ENCODE measurements at places on chromosomes 12 and 14. TPM values are rescaled to one million over a fixed set of nuclear protein-coding genes. Genes with fewer than 3 reads are reported as not detected.
A peak's percentile ranks its signal among the peaks of the same experiment; 100 is the strongest.

DNA sequence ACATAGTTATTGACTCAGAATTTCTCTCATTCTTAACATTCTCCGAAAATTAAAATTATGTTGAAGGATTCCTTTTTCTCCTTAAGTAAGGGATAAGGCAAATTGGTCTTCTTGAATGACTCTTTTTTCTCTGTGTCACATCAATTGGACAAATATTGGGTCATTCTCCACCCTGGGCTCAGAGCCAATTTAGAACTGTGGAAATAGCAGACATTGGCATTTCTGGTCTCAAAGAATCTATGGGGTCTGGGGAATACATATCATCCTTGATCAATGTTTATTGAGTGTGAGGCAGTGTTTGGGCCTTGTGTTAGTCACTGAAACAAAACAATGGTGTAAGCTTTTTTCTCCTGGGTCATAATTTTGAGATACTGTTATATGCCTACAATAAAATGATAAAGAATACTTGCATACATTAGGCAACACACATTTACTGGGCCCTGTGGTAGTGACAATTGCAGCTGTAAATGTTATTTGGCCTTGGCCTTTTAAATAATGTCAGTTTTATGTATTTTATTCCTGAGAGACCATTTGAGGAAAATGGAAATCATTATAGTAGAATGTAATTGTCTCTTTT is 414.6 kb downstream of the TMEM132D start:
- no peak for DNase-seq

GRCh38 chr14:105282098-105282725 is 18.6 kb downstream of the BRF1 start:
- no peak for DNase-seq

Gene KLRC4
- not detected for total RNA-seq

- DNase-seq, result no peak
Observed at GRCh38 chr12:86852451-86852850, 596.3 kb upstream of the MGAT4C start.

Gene KRT75
- total RNA-seq, result not detected

DNA sequence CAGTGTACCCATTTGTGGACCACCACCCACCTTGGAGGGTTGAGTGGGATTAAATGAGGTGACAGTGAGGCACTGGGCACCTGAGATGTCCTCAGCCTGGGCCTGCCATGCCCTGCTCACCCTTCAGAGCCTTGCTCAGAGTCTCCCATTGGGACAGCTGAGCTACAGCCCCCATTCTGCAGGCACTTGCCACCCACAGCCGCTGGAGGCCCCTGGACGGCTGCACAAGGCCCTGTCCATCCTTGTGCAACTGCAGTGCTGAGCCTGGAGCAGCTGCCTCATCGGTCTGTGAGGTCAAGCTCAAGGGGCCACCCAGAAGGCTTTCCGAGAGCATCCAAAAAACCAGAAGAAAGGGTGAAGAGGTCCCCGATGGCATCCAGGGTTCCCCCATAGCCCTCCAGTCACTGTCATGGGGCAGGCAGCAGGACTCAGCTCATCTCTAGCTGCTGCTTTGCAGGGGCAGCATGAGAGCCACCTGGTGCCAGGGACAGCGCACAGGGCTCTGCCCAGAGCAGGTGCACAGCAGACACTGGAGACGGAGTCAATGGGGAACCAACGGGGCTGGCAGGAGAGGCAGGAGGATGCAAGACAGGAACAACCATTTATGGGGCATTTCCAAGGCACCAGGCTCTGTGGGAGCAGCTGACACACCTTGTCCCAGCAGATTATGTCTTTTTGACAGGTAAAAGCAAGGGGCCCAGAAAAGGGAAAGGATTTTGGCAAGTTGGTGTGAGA is 84.6 kb downstream of the ARL6IP4 start:
- DNase-seq, result no peak

- no peak for DNase-seq
Observed at GRCh38 chr12:120092551-120093335, 23.8 kb downstream of the RAB35 start.

DNA sequence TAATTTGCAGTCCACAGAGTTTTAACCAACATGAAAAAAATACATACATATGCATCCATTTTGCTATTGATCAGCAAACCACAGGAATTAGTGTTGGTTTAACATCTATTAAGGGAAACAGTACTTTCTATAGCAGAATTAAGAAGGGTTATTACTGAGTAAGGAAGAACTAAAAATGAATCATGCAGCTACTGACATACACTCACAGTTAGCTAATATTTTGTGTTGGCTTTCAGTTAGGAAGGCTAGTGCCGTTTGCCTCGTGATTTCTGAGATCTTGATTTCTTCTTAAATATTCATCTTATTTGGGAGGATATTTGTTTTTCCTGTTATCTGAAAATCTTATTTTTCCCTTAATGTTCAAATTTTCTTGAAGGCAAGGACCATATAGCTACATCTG is 423.4 kb downstream of the NOVA1 start:
- DNase-seq, result no peak

Gene DTX3
- 19.0 TPM for total RNA-seq

- no peak for DNase-seq
Observed at GRCh38 chr12:108837239-108837638, 20.1 kb downstream of the SSH1 start.

GRCh38 chr14:75066691-75067090 is 2.8 kb upstream of the ZC2HC1C start:
- no peak for DNase-seq

Gene GRIP1
- not detected for total RNA-seq

Gene HOXC12
- total RNA-seq, result not detected

Gene PLEKHG7
- total RNA-seq, result not detected

DNA sequence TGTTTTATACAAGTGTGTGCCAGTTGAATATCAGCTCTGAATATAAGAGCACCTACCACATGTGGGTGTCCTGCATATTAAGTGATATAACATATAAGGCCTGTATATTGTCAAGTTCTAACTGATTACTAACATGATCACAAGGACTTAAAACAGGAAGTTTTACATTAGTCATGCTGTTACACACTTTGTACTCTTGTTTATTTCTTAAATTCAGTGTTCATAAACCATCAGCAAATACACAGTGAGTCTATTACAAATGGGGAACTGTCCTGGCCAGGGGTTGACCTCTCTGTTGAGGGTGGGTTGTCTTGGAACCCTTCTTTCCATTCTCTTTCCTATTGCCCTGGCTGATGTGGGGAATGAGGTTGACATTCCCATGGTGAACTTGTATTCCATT is 19.1 kb downstream of the HELB start:
- DNase-seq, result no peak

- no peak for DNase-seq
Observed at GRCh38 chr14:96681829-96682228, 115.4 kb upstream of the VRK1 start.

Gene P2RX2
- not detected for total RNA-seq

Gene IL22
- not detected for total RNA-seq

DNA sequence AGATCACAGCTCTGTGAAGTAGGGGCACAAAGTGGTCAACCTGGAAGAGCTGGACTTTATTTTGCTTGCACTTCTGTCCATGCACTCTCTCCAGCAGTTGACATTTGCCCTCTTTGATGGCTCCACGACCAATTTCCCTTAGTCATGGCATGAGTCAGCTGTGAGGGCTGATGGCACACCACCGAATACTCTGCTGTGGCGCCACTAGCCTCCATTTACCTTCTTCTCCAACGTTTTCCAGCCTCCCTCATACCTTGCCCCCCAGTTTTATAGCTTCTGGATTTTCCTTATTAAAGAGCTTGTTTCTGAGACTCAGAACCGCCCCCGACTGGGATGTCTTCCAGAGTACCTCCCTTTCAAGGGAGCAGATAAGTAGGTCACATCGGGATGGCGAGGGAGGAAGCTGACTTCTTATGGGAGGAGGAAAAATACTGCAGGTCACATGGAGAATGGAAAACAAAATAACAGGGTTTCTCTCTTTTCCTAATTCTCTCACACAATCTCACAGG is 17.6 kb downstream of the NINJ2 start:
- DNase-seq, result peak; percentile 68

- no peak for DNase-seq
Observed at GRCh38 chr12:31370531-31371255, 44.7 kb upstream of the SINHCAF start.

- peak; percentile 90 for DNase-seq
Observed at GRCh38 chr14:57833323-57833722, 32.6 kb downstream of the SLC35F4 start.

- peak; percentile 49 for DNase-seq
Observed at GRCh38 chr14:103155010-103155409, 31.7 kb downstream of the TNFAIP2 start.

DNA sequence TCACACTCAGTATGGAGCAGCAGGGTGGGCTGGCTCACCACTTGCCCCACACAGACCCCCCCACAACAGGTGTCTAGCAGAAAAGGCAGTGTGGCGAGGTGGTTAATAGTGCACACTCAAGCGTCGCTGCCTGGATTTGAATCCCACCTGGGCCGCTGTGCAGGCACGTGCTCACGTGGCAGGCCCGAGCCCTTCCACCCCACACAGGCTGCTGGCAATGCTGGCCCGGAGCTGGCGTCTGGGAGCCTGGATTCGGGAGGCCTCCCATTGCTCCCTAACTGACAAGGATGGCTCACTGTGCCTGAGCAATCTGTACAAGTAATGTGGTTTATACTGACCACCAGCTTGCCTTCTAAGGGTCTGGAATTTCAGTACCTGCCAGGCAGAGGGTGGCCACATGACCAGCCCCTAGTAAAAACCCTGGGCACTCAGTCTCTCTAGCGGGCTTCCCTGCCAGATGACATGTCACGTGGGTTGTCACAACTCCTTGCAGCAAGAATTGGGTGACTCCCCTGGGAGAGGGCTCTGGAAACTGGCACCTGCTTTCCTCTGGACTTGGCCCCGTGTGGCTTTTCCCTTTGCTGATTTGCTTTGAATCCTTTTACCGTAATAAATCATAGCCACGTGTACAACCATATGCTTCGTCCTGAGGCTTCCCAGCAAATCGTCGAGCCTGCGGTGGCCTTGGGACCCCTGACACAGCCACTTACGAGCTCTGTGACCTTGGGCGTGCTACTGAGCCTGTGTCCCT is 72.8 kb downstream of the SCARB1 start:
- no peak for DNase-seq

GRCh38 chr14:102029956-102030355 is 56.9 kb downstream of the HSP90AA1 start:
- peak; percentile 27 for DNase-seq

Gene CELA1
- total RNA-seq, result not detected

DNA sequence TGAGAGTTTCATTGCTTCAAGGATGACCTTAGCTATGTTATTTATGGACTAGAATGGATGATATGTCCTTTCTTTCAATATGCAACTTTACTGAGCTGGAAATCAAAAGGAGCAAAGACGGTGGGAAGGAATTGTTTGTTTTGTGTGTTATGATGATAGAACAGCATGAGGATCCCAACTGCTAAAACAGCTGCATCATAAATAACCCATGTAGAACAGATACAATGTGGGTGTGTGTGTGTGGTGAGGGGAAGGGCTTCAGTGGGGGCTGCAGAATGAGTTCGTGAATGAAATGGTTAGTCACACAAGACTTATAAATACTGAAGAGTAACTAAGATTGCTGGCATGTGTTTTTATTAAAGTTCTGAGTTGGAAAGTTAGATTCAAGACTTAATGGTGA is 80.1 kb downstream of the DACT1 start:
- no peak for DNase-seq

Gene SLC17A8
- not detected for total RNA-seq

Gene ADAMTS20
- not detected for total RNA-seq

Gene ST8SIA1
- total RNA-seq, result not detected

Gene SRGAP1
- 33.4 TPM for total RNA-seq

- no peak for DNase-seq
Observed at GRCh38 chr12:81022531-81022930, 55.3 kb upstream of the ACSS3 start.

Gene TSPAN8
- total RNA-seq, result not detected

Gene FOXN4
- not detected for total RNA-seq

Gene INHBC
- not detected for total RNA-seq

- no peak for DNase-seq
Observed at GRCh38 chr12:42277396-42278127, 39.5 kb upstream of the YAF2 start.

GRCh38 chr12:103680591-103681141 is 93.6 kb downstream of the STAB2 start:
- no peak for DNase-seq

Gene SAMD15
- 2.9 TPM for total RNA-seq

GRCh38 chr12:96343347-96343954 is 56.8 kb downstream of the CDK17 start:
- no peak for DNase-seq

- DNase-seq, result no peak
Observed at GRCh38 chr12:109833307-109834189, at the start of gene TRPV4. TRPV4 (minus strand) TSS chr12:109833398; CDS start chr12:109814796, 18,602 bp downstream.

Measured in HFFc6 (cell line).